Tibial nerve (tissue), 4 donors: ENCODE measurements at places on chromosomes 13 and 19.
A peak's percentile ranks its signal among the peaks of the same experiment; 100 is the strongest.

GRCh38 chr13:94050039-94050438 lies 429.4 kb downstream of the DCT start:
- no peak for DNase-seq
- no peaks in the 10 kb centered on the region for H3K4me1 ChIP-seq
- H3K27ac ChIP-seq: no peak overlapping the region
- H3K36me3 ChIP-seq: no peaks in the 10 kb centered on the region
- H3K27me3 ChIP-seq: no peaks in the 10 kb centered on the region

- no peak for DNase-seq
- H3K27me3 ChIP-seq: no peaks in the 10 kb centered on the region
- peaks cover 33% of the 10 kb centered on the region for H3K4me1 ChIP-seq
- no peaks in the 10 kb centered on the region for H3K36me3 ChIP-seq
These were observed 639 bp downstream of the STARD13 start for GRCh38 chr13:33284916-33285315.

- no peak for DNase-seq
- H3K36me3 ChIP-seq: no peaks in the 10 kb centered on the region
- no peak overlapping the region for H3K4me3 ChIP-seq
- H3K27ac ChIP-seq: peak overlapping the region; percentile 27
These were observed 8.3 kb upstream of the NTN5 start for GRCh38 chr19:48681127-48681470.

DNA sequence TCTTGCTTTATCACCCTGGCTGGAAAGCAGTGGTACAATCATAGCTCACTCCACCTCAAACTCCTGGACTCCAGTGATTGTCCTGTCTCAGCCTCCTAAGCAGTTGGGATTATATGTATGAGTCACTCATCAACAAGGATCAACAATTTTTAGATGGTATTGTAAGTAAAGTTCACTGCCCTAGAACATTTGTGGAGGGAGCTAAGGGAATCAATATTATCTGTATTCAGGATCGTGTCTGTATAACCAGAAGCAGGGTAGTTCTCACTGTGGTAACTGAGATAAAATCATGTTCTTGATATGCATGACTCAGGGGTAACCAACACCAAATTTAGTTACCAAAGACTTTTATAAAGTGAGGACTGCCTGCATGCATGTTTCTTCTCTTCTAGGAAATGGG lies 27.0 kb downstream of the ZMYM5 start:
- no peak overlapping the region for H3K27ac ChIP-seq
- no peak for DNase-seq
- no peak overlapping the region for H3K4me3 ChIP-seq
- peaks cover 3% of the 10 kb centered on the region for H3K36me3 ChIP-seq

GRCh38 chr19:10713317-10713716 lies 4.6 kb upstream of the DNM2 start:
- H3K4me3 ChIP-seq: no peak overlapping the region
- no peak for DNase-seq
- H3K36me3 ChIP-seq: peaks cover 61% of the 10 kb centered on the region

GRCh38 chr19:14161305-14161704 lies 24.9 kb upstream of the ASF1B start:
- H3K4me1 ChIP-seq: peaks cover under 1% of the 10 kb centered on the region
- H3K4me3 ChIP-seq: no peak overlapping the region
- H3K36me3 ChIP-seq: no peaks in the 10 kb centered on the region
- no peak for DNase-seq
- no peak overlapping the region for H3K27ac ChIP-seq

GRCh38 chr13:22198641-22199217 lies 527.9 kb downstream of the FGF9 start:
- no peak overlapping the region for H3K4me3 ChIP-seq
- H3K27ac ChIP-seq: no peak overlapping the region
- H3K27me3 ChIP-seq: no peaks in the 10 kb centered on the region

GRCh38 chr19:35153701-35154524 lies 622 bp upstream of the FXYD5 start:
- H3K27me3 ChIP-seq: peaks cover 35% of the 10 kb centered on the region
- H3K27ac ChIP-seq: no peak overlapping the region
- H3K4me1 ChIP-seq: peaks cover 4% of the 10 kb centered on the region
- H3K36me3 ChIP-seq: no peaks in the 10 kb centered on the region
- peak overlapping the region; percentile 63 for H3K4me3 ChIP-seq
- no peak for DNase-seq

DNA sequence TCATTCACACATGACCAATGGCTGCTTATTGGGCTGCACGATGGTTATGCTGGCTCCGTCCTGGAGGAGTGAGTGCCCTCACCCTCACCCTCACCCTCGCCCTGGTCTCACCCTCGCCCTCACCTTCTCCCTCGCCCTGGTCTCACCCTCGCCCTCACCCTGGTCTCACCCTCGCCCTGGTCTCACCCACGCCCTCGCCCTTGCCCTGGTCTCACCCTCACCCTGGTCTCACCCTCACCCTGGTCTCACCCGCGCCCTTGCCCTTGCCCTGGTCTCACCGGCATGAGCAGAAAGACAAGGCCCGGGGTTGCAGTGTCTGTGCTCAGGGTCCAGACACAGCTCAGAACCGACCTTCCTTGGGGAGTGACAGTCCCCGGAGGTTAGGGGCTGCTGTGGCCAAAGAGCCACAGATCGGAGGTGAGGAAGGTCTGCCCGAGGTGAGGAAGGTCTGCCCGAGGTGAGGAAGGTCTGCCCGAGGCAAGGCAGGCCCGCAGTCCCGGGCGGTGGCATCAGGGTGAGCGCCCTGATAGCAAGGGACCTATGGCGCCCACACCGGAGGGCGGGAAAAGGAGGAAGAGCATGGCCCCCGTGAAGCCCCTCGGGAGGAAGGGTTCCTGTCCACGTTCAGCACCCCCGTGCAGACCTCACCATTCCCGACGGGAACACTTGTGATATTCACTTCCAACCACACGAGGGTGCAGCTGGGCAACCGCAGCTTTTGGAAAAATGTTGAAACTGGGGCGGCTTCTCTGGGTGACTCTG lies 65.6 kb downstream of the MCF2L start:
- no peaks in the 10 kb centered on the region for H3K36me3 ChIP-seq
- H3K27me3 ChIP-seq: no peaks in the 10 kb centered on the region

- H3K27me3 ChIP-seq: no peaks in the 10 kb centered on the region
- DNase-seq: no peak
- H3K4me3 ChIP-seq: no peak overlapping the region
- no peaks in the 10 kb centered on the region for H3K4me1 ChIP-seq
- no peaks in the 10 kb centered on the region for H3K36me3 ChIP-seq
These were observed 14.7 kb upstream of the GRAMD1A start for GRCh38 chr19:34985249-34986022.

DNA sequence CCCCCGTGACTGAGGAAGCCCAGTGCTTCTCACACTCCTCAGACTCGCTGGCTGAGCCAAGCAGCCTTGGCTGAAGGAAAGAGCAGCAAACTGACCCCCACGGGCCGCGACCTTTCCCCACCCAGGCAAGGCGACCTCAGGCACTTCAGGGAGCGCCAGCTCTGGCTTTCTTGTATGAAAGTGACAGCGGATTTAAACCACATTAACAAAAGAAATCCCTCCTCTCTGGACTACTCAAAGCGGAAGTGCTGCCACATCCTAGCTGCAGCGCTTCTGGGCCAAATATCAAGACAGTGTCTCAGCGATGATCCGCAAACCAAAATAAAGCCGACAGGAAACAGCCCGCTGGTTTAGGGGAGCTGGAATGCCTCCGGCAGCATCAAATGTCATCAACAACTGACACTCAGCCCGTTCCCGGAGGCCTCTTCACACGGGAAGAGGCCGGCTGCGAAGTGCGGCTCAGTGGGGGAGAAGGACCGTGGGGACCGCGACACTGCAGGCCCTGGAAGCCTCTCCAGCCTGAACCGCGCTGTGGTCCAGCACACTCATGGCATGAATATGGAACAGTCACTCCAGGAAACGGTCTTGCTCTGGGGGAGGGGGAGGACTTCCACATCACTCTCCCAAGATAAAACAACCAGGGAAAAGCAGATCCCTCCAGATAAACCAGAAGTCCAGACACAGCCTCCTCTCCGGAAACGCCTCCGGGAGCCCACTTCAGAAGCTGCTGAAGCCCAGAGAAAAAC lies 1.4 kb downstream of the RASA3 start:
- no peak for DNase-seq
- peak overlapping the region; percentile 71 for H3K4me3 ChIP-seq
- peaks cover 39% of the 10 kb centered on the region for H3K4me1 ChIP-seq
- H3K36me3 ChIP-seq: no peaks in the 10 kb centered on the region
- peak overlapping the region; percentile 86 for H3K27ac ChIP-seq
- no peaks in the 10 kb centered on the region for H3K27me3 ChIP-seq

DNA sequence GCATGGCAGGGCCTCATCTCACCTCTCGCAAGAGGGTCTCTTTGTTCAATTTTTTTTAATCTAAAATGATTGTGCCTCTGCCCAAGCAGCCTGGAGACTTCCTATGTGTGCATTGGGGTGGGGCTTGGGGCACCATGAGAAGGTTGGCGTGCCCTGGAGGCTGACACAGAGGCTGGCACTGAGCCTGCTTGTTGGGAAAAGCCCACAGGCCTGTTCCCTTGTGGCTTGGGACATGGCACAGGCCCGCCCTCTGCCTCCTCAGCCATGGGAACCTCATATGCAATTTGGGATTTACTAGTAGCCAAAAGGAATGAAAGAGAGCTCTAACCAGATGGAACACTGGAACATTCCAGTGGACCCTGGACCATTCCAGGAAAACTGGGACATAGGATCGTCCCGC lies 8.0 kb downstream of the FXYD3 start:
- peak overlapping the region; percentile 56 for H3K4me3 ChIP-seq
- H3K27ac ChIP-seq: peak overlapping the region; percentile 82
- H3K4me1 ChIP-seq: peaks cover 92% of the 10 kb centered on the region
- no peaks in the 10 kb centered on the region for H3K27me3 ChIP-seq
- H3K36me3 ChIP-seq: no peaks in the 10 kb centered on the region
- peak; percentile 65 for DNase-seq

- no peak overlapping the region for H3K27ac ChIP-seq
- no peak overlapping the region for H3K4me3 ChIP-seq
- DNase-seq: peak; percentile 28
- H3K36me3 ChIP-seq: no peaks in the 10 kb centered on the region
- H3K27me3 ChIP-seq: no peaks in the 10 kb centered on the region
These were observed 607.6 kb downstream of the FGF9 start for GRCh38 chr13:22278336-22278929.

DNA sequence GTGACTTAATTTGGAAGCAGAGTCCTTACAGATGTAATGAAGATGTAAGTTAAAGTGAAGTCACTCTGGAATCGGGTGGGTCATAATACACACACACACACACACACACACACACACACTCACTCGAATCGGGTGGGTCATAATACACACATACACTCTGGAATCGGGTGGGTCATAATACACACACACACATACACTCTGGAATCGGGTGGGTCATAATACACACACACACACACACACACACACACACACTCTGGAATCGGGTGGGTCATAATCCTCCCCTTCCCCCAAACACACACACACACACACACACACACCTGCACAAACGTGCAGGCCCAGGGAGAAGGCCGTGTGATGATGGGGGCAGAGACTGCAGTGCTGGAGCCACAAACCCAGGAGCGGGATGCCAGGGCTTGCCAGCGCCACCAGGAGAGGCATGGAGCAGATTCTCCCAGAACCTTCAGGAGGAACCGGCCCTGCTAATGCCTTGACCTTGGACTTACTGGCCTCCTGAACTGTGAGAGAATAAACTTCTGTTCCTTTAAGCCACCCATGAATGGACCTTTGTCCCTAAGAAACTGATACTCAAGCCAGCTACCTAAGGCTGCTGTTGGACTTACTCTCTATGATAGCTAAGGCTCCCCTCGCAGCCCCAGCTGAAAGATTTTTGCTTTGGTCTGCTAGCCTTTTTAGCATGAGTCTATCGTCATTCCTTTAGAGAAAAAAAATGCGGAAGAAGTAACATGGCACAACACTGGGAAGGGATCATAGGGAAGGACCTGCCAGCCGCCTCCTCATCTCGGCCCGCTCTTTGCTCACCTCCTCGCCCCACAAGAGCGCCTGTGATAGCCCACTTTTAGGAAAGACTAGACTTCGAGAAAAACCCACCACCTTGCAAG lies 136.2 kb upstream of the RNF113B start:
- no peak overlapping the region for H3K27ac ChIP-seq
- no peaks in the 10 kb centered on the region for H3K36me3 ChIP-seq
- H3K27me3 ChIP-seq: no peaks in the 10 kb centered on the region

DNA sequence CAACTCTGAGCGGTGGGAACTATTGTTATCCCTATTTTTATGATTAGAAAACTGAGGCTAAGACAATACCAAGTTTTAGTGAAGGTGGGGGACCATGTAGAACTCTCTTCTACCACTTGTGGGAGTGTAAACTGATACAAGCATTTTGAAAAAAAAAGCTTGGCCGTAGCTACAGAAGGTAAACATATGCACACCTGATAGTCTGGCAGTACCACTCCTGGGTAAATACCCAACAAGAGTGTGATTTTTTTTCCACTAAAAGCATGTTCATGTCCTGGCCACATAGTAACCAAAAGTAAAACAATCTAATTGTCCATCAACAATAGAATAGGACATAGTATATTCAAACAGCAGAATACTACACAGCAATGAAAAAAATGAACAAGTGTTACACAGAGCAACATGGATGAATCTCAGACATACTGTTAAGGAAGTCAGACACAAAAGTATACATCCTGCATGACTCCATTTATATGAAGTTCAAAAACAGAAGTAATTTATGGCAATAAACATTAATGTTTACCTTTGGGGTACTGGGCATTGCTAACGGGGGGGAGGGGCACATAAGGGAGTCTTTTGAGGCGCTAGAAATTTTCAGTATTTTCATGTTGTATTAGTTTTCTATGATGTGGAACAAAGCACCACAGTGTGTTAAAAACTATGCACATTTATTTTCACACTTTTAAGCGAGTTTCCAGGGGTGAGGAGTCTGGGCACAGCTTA lies 6.4 kb upstream of the SPATA13 start:
- no peaks in the 10 kb centered on the region for H3K27me3 ChIP-seq
- no peak overlapping the region for H3K27ac ChIP-seq
- H3K36me3 ChIP-seq: no peaks in the 10 kb centered on the region
- no peak overlapping the region for H3K4me3 ChIP-seq
- no peak for DNase-seq

- no peak for DNase-seq
- no peaks in the 10 kb centered on the region for H3K27me3 ChIP-seq
- H3K27ac ChIP-seq: no peak overlapping the region
- no peaks in the 10 kb centered on the region for H3K36me3 ChIP-seq
- H3K4me3 ChIP-seq: no peak overlapping the region
These were observed 1.7 kb downstream of the PROSER3 start for GRCh38 chr19:35759697-35760096.

DNA sequence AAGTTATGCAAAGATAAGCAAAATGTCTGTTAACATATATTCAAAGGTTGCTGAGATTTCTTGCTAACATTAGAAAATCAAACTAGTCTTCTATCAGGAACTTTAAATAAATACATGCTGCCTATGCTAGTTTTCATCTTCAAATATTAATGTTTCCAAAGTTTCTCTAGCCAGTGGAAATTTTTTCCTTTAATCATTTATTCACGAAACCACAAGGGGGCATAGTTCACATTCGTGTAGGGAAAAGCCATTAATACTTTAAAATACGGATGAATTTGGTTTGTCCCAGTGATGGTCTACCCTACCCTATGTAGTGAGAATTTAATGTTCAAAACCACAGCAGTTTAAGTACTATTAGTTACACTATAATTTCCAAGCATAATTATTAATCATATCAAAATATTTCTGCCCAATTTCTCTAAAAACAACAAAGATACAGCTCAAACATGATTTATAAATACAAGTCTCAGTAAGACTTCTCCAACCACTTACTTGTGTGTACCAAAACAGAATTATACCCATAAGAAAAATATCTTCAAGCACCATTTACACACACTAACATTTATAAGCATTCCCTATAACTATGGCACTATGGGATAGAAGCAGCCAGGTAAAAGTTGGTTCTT lies 16.2 kb downstream of the NUFIP1 start:
- H3K36me3 ChIP-seq: peaks cover 38% of the 10 kb centered on the region
- peaks cover 26% of the 10 kb centered on the region for H3K4me1 ChIP-seq
- DNase-seq: no peak
- H3K4me3 ChIP-seq: no peak overlapping the region
- no peaks in the 10 kb centered on the region for H3K27me3 ChIP-seq
